ENCODE measurements at places on chromosomes 12 and 14.
A peak's percentile ranks its signal among the peaks of the same experiment; 100 is the strongest.

DNA sequence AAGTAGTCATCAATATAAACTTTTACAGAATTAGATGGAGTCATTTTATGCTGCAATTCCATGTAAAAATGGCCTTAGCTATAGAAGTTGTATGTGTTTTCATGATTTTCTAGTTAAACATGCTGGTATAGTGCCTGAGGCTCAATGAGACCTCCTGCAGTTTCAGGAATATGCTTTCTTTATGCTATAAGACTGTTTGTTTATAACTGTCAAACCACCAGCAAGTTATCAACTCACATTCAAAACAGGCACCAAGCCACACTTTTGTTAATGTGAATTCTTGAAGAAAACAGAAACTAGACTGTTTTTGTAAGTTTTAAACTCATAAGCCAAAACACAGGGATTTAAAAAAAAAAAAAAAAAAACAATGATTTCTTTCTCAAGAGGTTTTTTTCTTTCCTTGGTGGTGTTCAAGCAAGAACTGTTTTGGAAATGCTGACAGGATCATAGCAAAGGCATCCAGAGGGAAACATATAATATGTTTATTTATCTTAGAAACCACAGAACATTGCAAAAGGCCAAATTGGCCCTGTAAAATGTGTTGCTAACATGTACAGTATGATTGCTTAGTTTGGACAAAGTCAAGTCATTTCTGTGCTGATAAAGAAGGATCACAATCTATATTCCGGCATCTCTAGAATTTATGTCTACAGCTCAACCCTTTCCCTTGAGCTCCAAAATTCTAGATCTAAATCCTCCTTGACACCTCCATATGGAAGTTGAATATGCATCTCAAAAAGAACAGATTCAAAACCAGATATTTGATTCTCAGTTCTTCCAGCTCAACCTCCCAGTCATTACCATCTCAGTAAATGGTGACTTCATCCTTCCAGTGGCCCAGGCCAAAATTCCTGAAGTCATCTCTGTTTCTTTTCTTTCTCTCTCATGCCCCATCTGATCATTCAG is 29.0 kb upstream of the LUM start:
- DNase-seq, result peak; percentile 20

- DNase-seq, result no peak
These were observed 5.4 kb downstream of the ANKRD13A start for GRCh38 chr12:110004598-110004997.

DNA sequence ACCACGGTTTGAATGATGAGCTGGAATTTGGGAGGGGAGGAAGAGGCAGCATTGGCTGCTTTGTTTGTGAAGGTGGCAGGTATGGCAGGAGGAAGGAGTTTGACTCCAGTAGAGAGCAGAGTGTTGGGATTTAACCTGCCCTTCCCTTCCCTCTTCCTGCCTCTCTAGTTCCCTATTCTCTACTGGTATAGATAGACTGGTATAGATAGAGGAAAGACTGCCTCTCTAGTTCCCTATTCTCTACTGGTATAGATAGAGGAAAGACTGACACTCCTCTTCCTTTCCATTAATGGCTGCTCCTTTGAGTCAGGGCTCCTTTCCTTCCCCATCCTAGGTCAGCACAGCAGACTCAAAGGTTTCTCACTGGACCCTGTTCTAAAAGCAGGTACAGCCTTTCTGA is 8.4 kb upstream of the SYCP3 start:
- DNase-seq, result no peak

DNA sequence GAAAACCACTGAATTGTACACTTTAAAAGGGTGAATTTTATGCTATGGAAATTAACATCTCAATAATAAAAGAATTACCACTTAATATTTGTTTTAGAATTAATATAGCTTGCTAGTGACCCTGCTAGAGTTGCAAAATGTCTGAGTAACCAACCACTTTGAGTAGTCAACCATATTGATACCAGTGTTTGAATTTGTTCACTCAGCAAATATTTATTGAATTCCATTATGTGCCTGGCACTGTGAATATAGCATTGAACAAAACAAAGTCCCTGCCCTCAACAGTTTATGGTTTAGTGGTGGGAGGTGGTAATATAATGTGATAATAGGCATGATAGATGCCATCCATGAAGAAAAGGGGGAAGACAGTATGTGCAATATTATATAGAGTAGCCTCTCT is 4.6 kb downstream of the SNRPF start:
- no peak for DNase-seq

- peak; percentile 61 for DNase-seq
These were observed at the start of gene HCAR1 for GRCh38 chr12:122730215-122731014. Gene HCAR1 (minus strand): TSS chr12:122730844. CDS start chr12:122730339, 505 bp downstream.

DNA sequence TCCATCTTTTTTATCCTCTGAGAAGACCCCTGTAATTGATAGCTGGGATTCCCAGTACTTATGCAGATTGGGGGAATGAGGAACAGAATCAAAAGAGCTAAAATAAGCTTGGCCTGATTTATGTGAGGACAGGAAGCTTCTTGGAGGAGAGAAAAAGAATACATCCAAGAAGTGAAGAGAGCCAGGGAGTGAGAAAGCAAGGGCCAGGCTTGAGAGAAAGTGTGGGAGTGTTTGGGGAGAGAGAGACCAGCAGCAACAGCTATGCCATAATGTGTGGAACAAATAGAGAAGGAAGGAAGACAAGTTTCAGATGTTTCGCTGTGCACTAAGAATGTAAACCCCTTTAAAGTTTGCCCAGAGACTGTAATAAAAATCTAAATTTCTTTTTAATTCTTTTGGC is 4.0 kb upstream of the CCDC184 start:
- DNase-seq, result no peak

DNA sequence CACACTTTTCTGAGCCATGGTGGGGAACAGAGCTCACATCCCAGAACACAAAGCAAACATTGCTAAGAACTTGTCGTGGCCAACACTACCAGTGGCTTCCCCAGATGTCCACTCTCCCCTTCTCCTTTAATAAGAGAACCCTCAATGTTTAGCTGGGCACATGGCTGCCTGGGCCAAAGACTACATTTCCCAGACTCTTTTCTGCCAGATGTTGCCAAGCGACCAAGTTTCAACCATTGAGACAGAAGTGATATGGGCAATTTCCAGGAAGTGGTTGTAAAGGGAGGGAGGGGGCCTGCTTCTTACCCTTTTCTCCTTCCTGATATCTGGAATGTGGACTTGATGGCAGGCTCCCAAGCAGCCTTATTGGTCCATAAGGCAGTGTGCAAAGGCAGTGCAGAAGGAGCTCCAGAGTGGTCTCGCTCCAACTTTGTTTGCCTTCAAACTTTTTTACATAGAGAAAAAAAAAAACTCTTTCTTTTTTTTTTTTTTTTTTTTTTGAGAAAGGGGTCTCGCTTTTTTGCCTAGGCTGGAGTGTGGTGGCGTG is 24.9 kb upstream of the JDP2 start:
- no peak for DNase-seq

GRCh38 chr14:39169541-39169900 is 612 bp downstream of the TRAPPC6B start:
- DNase-seq, result peak; percentile 17

- DNase-seq, result no peak
These were observed 7.4 kb downstream of the ACOT2 start for GRCh38 chr14:73576391-73576790.

DNA sequence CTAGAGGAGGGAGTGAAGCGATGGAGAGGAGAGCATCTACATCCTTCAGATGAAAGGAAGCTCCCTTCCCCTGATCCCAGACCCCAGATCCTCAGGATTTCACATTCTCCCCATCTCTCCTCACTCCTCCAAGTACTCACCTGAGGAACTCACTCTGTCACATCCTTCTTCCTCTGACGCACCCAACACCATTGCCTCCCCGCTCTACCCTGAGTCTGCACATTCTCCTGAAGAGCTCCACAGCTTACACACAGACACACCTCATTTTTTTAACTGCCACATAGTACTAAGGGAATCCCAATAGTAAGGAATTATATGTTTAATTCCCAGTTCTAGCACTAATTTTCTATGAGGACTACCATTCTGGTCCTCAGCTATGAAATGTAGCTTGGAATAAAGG is 16.3 kb upstream of the METTL17 start:
- DNase-seq, result no peak

- DNase-seq, result peak; percentile 98
These were observed 43.4 kb downstream of the RNF34 start for GRCh38 chr12:121443193-121443870.

GRCh38 chr12:43893670-43894069 is 57.8 kb downstream of the TMEM117 start:
- DNase-seq, result no peak

All from hepatic stellate cell (primary cell).